ENCODE measurements at places on chromosomes 1 and 21.

DNA sequence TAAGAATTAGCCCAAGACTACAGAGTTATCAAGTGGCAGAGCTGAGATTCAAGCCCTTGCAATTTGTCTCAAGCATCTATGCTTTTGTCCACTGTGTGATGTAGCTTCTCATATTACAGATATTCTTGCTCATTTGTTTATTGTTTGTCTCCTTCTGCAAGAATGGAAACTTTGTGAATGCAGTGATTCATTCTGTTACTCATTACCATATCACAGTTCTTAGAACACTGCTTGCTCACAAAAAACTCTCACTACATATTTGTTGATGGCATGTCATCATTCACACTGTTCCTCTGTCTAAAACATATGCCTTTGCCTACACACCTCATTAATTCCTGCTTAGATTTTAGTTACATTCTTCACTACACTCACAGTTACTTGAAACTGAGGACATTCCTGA, 1198.9 kb downstream of the PLA2G4A start:
- DNase-seq: peak; percentile 69

- DNase-seq: peak; percentile 58
Measured at GRCh38 chr1:112904071-112904830, 51.7 kb downstream of the SLC16A1 start.

- DNase-seq: no peak
Measured at GRCh38 chr1:229645324-229645993, 19.4 kb downstream of the URB2 start.

GRCh38 chr21:42377951-42378340, 11.6 kb upstream of the TFF1 start:
- no peak for DNase-seq

- peak; percentile 26 for DNase-seq
Measured at GRCh38 chr1:178465011-178465410, 31.8 kb downstream of the CLEC20A start.

GRCh38 chr1:240190881-240191401, 99.3 kb downstream of the FMN2 start:
- DNase-seq: peak; percentile 98

DNA sequence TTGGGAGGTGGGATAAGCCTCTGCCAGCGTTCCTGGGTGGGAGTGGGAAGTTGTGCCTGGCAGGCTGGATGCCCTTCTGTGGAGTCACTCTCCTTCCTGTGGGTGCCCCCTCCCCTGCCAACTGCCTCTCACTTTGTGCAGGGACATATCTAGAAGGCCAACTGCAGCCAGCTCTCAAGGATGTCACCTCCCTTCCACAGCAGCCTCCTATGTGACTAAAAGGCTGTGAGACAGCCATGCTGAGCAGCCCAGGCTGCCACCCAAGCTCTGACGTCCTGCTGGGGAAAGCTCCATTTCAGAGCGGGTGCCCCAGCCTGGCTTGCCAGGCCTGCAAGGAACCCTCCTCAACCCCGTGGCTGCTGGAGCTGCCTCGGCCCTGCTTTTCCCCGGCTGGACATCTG, 19.6 kb upstream of the SLC26A9 start:
- DNase-seq: no peak

DNA sequence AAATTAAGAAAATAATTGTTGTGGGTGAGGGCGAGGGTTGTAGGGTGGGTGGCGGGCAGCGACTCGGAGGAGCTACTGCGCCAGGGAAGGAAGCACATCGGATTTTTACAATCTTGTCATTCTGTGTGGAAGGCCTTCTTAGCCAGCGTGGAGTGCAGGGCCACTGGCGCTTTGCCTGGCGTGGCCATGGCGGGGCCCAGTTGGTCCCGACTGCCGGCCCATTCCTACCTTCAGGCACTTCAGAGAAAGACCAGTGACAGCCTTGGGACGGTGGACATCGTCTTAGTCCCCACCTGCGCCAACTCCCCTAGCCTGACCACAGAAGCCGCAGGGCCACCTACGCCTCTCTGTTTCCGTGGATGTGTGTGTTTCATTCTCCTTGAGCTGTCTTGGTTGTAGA, 136.9 kb upstream of the NEGR1 start:
- DNase-seq: no peak

GRCh38 chr1:145702826-145703225, 4.3 kb downstream of the PDZK1 start:
- DNase-seq: no peak

- DNase-seq: no peak
Measured at GRCh38 chr21:34091032-34091431, 17.7 kb downstream of the MRPS6 start.

GRCh38 chr1:222897527-222898190, 82.8 kb downstream of the DISP1 start:
- no peak for DNase-seq

- no peak for DNase-seq
Measured at GRCh38 chr1:99677416-99677815, 31.5 kb downstream of the PALMD start.

- no peak for DNase-seq
Measured at GRCh38 chr1:156876281-156876680, 15.6 kb downstream of the NTRK1 start.
